ENCODE measurements at places on chromosomes 1 and 21.
A peak's percentile ranks its signal among the peaks of the same experiment; 100 is the strongest.

- DNase-seq, result no peak
These were observed 8.2 kb downstream of the KRTAP27-1 start for GRCh38 chr21:30329203-30329875.

DNA sequence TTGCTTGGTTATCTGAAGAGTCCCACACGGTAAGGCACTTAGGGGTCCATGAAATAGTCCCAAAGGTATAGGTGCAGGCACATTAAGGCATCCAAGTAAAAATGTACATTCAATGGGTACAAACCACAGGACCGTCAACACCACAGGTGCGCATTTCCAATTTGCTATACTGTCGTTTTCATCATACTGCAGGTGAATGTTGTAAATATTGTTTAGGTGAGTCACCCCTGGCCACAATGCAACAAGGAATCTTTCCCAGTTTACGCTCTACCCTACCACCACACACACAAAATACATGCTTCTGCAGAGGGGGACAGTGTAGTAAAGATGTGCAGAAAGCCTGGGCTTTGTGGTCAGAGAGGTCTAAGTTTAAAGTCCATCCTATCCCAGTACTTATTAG lies 13.7 kb downstream of the CADM3 start:
- DNase-seq, result no peak

DNA sequence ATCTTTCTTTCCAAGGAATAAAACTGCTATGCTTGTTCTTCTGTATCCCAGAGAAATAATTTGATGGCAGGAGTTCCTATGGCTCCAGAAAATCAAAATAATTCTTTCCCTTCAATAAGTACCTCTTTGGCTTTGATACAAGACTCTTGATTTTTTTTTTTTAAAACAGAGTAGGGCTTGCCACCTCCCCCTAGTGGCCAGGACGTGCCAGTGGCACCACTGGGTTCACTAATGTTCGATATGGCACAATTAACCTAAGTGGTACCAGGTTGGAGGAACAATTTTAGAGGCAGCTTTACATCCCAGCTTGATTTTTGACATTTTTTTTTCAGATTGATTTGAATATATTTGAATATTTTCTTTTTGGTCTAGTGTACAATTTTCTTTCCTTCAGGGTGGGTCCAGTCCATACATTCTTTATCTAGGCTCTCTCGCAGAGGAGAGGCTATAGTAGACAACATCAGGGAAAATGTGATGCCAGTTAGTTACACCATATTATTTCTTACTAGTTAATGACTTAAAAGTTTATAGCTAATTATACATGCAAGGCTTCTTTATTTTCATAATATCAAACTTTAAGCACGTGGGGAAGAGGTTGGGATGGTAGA lies 330.9 kb downstream of the S1PR1 start:
- DNase-seq, result no peak

DNA sequence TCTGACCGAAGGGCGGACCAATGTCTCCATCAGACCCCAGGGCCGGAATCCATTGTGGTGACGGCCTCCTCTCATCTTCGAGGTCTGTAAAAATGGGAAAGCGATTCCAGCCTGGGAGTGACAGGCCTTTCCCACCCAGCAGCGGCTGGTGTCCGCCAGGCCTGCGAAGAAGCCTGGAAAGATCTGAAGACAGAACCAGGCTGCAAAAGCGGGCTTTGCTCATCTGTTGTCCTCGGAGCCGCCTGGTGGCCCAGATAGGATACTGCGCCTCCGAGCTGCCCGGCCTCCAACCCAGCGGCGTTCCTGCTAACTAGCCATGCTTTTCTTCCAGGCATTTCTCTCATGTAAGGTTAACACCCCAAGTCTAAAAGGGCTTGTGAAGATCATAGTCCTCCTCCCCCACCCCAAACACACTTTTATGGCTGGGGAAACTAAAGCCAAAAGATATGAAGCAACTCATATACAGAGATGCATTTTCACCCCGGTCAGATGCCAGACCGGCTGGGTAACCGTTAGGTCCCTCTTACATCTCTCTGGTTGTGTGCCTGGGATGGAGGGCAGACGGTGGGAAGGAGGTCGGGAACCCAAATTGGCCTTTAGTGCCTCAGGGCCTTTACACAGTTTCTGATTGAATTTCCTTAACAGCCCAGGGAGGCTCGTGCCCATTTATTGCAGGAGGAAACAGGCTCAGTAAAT lies 1.9 kb upstream of the DHRS3 start:
- peak; percentile 47 for DNase-seq

DNA sequence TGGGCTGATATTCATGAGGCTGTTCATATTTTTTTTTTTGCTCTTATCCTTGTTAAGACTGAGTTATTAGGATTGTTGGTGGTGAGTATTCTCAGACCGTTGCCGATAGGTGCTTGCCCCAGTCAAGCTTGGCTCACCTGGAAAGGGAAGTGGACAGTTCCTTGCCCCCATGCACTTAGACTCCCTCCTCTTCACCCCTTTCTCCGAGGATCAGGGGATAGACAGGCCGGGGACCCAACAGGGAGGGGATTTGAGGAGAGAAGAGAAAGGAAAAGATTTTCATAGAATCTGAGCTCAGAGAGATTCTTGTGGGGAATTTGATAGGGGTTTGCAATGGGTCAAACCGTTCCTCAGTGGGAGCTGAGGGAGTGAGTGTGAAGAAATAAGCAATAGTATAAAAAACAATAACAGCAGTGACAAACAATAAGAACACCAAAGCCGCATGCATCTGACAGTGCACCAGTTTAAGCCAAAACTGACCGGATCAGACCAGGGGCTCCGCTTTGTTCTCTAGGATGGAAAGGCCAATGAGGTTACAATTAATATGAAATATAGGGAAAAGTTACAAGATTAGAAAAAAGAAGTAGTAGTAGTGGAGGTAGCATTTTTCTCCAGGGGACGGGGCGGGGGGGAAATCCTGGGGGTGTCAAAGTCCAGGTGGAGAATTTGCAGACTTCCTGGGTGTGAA lies 8.9 kb downstream of the PAX7 start:
- DNase-seq, result no peak

- DNase-seq, result no peak
These were observed 110.1 kb downstream of the SLC45A1 start for GRCh38 chr1:8427986-8428385.

DNA sequence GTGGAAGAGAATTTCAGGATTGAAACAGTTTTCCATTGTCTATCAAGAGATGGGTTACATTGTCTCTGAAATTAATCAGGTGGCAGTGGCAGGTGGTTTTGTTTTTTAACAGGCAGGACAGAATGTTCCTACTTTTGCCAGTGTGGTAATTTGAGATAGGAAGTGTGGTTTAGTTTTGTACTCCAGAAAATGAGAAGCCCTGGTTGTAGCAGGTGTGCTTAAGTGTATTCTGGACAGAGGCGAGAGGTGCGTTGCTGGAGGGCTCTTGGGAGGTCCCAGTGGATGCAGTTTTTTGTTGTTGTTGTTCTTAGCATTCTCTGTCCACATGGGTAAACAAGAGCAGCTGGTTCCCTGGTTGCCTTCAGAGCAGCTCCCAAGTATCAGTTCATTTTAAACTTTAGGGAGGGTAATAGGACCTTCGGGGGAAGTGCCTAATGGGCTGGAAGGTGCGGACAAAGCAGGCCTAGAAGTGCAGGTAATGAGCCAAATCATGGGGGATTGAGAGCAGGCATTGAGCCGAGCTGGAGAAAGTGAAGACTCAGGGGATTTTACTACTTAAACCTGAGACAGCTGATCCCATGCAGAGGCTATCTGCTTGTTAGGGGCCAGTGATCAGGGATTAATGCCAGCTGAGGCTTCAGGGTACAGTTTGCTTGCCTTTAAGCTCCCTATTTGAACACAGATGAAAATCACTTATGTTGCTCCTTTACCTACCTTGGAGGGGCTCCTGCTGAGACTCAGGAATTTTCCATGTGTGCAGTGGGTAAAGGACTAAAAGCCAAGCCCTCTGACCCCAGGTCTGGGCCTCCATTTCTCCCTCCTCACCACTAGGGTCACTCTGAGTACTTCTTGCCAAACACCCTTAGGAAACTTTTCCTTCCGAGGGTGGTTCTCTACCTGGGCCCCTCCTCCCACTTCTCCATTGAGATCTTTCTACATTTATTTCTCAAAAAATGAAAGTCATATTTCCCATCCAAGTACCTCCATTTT lies 6.1 kb downstream of the PFKFB2 start:
- DNase-seq, result no peak

DNA sequence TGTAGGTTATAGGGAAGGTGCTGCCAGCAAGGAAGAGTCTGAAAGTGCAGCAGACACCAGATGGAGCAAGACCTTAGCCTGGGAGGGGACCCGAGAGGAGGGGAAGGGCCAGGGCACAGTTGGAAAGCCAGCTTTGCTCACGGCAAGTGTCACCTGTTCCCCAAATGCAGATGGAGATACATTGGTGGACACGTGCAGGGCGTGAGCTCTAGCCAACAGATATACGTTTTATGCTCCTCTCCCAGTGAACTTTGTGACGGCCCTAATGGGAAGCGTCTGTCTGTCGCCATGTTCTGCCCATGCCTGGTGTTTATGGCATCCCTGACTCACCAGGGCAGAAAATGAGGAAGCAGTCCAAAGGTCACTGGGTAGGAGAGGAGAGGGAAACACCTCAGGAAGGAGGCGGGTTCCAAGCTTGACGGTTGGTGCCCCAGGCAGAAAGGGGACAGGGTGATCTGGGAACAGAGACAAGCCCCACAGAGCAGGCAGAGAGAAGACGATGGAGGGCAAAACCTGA lies 7.6 kb downstream of the GPA33 start:
- DNase-seq, result no peak

DNA sequence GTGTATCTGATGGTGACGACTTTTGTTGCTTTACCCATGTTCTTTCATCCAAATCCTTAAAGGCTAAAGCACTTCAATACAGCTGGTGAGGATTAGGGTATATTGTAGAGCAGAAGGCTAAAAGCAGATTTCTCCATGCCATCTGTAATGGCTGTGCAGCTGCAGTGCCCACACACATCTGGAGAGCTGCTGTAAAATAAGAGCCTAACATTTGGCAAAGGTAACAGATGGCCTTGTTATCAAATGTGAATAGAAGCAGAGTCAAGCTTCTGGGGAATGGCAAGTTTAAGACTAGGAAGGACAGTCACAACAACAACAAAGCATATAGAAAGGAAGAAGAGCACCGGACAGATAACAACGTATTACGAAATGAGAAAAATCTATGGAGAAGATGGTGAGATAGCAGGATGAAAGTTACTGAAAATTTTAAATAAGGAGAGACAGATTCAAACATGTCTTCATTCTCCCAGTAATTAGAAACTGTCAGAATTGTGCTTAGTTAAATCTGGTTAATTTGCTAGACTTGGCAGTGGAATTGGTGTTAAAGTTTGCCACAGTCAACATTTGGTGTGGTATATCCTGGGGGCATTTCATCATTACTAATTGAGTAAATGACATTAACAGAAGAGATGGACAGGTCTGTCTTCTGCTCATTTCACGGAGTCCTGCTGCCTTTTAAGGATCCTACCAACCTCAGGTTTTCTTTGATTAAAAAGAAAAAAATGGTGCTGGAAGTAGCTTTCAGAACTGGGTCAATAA lies 1093.2 kb downstream of the ADGRL2 start:
- DNase-seq, result no peak

DNA sequence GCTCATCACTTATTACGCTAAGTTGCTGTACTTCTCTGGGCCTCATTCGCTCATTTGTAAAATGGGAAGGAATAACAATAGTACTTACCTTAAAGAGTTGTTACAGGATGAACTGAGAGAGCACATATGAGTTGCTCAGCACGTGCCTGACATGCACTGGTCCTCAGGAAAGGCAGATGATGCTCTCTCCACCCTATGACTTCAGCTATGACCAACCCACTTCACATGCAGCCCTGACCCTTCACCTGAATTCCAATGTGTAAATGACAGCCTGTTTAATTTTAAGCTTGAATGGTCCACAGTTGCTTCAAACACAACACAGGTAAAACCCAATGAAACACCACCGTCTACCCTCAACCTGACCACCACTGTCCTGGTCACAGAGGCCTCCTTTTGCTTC lies 32.9 kb downstream of the GADD45A start:
- DNase-seq, result no peak

DNA sequence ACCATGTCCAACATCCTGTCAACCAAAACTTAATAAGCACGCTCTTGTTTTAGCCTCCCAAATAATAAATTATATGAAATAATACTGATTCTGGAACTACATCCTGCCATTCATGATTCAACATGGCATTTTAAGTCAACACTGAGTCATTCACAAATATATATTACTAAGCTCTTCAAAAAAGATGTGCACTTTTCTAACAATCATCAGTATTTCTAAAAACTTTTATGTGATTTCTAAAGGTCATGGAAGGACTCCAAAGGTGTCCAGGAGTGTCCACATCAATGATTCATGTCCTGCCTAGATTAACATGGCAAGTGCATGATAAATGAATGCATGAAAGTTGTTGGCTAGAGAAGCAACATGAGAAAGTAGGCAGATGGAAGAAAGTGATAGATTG lies 51.6 kb downstream of the NEGR1 start:
- no peak for DNase-seq

DNA sequence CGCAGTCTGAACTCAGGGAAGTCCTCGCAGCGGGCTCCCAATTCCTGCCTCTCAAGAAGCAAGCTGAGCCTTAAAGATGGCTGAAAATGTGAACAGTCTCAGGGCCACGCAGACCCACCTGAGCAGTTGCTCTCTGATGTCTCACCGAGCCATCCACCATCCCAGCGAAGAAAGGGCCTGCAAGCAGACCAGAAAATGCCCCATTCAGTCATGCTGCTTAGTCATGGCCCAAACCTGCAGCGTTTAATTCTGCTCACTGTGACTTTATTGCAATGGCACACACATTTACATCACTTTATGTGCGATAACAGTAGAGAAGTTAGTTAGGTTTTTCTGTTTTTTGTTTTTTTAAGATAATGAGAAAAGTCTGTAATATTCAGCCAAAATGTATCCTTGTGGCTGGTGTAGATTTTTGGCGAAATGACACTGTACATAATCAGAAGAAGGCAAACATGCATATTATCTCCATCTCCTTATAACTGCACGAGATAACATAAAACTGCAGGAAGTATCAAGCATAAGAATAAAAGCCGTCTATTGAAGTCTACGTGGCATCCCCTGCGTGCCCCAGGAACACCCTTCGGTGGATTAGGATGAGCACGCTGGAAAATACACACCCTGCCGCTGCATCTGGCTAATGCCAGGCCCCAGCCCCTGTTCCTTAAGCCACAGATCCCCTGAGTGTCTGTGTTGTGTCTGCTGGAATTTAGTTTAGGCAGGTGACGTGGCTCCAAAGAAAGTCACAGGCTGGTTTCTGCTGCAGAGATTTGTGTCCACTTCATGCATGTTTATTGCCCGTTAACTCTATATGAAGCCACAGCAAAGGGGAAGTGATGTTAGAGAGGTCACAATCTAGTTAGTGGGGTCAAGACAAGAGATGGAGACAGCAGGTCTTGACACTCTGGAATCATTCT lies 119.8 kb upstream of the IRF2BP2 start:
- DNase-seq, result no peak

GRCh38 chr21:45376459-45377324 lies 28.3 kb upstream of the COL18A1 start:
- DNase-seq, result no peak

DNA sequence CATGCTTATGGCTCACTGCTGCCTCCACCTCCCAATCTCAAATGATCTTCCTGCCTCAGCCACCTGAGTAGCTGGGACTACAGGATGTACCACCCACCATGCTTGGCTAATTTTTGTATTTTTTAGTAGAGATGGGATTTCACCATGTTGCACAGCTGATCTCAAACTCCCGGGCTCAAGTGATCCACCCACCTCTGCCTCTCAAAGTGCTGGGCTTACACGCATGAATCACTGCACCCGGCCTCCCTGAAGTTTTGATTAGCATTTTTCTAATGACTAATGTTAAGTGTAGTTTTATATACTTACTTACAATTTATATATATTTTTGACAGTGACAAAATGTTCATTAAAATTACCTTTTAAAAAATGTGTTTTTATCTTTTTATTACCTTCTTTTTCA lies 41.1 kb downstream of the ZNF678 start:
- no peak for DNase-seq

Measured in activated CD8-positive, alpha-beta memory T cell treated with anti-CD3 and anti-CD28 coated beads for 4 hours (primary cell).